ENCODE measurements at places on chromosomes 1 and 21.

DNA sequence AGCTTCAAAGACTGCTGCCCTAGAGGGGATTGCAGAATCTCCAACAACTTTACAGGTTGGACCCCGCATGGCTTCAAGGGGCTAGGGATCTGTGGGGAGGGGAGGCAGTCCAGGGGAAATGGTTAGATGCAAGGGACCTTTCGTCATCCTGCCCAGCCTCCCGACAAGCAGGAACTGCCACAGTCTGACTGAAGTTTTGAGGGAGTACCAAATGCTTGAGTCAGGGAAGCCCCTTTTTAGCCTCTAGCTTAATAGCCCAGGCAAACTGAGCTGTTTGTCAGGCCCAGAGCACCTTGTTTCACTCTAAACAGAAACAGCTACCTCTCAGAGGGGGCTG lies 1.1 kb downstream of the TOR3A start:
- peak; percentile 87 for DNase-seq

- DNase-seq: no peak
Measured at GRCh38 chr1:21952786-21953520, 15.8 kb upstream of the HSPG2 start.

DNA sequence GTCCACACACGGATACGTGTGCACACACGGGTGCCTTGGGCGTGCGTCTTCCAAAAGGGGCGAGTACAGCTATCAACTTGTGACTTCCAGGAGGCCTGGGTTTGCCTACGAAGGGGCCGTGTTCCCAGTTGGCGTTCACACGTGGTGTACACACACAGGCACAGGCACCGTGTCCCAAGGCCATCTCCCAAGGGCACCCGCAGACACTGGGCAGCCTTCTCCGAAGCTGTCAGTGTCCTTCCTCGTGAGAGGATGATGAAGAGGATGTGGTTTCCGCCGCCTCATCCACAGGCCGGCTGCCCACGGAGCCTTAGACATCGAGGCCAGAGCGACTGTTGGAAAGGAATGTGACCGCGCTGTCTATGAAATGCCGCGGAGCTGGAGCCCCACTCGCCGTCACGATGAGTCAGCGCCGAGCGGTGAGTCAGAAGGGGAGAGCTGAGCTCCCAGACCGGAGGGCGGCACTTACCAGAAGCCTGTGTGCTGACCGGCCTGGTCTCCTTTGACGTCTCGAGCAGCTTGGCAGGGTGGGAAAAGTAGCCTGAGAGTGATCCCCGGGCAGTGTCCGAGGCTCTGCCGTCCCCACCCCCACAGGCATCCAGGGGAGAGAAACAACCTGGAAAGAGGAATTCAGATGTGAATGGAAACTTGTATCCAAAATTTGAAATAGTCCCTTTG lies 141.4 kb upstream of the ARHGEF16 start:
- peak; percentile 99 for DNase-seq

DNA sequence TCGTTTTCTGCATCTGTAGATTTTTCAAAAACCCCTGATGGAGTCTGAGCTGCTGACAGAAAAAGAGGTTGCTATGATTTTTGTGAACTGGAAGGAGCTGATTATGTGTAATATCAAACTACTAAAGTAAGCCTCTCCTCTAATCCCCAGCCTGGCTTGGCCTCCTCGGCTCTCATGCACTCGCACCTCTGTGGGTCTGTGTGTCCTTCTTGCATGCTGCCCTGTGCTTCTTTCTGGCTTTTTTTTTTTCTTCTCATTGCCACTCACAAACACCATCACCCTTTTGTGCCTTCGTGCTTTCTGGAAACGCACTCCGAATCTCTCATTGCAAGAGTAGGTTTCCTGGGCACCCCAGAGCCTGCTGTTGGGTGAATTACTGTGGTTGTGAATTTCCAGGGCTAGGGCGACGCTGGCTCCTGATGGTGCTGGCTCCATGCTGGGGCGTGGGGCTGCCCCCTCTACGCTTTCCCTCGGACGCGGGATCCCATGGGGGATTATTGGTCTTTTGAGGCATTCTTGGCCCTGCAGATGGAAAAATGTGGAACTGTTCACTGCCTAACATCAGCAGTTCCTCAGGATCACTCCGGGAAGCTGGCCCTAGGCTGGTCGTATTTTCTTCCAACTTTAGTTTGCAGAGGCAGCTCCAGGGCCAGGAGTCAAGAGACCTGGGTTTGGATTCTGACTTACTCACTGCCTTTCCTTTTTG lies 56.8 kb downstream of the ATP5PO start:
- DNase-seq: no peak

DNA sequence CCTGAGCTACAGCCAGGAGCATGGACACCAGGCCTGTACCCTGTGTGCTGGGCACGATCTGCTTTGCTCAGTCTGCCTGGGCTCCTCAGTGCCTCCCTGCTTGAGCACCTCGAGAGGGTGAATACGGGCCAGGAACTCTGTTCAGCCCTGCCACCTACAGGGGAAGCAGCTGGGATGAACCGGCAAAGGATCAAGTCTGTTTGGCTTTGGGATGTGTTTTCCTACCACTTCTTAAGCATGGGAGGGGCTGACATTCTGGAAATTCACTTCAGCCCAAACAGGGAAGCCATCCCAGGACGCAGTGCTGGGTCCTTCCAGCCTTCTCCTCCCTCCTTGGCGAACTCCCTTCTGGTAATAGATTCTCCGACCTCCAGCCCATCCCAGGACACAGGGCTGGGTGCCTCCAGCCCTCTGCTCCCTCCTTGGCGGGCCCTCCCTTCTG lies 55.8 kb upstream of the SELENON start:
- DNase-seq: peak; percentile 97
